ENCODE measurements at places on chromosomes 2 and 18. TPM values are rescaled to one million over a fixed set of nuclear protein-coding genes. Genes with fewer than 3 reads are reported as not detected.

MARCHF7 gene
- total RNA-seq = 158 TPM

DNA sequence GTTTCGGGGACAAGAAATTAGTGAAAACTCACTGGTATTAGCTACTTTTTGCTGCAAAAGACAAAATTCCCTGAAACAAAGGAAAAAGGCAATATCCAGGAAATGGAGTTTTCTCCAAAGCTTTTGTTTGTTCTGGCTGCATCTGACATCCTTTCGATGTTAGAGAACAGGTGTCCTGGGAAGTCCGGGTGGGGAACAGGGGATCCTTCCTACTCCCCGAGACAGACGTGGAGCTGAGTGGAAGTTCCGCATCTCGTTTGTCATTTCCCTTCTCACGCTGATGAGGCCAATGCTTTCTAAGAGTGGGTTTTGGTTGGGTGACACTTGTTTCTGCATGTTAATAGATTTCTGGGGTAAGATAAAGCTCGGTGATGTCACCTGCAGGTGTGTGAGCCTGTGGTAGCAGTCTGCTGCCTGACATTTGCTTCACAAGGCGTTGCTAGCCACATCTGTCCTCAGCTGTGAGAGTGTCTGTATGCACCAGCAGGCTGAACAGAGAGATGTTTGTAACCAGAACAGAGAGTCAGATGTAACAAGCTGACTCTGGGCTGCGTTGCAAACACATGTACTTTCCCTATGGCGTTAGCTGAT is 125.9 kb downstream of the ACOXL start:
- no peak for DNase-seq

- no peak for DNase-seq
Observed at GRCh38 chr2:96386470-96386869, 50.9 kb downstream of the NCAPH start.

ZSWIM2 gene
- not detected for total RNA-seq

CGREF1 gene
- under 0.01 TPM for total RNA-seq

NGEF gene
- under 0.01 TPM for total RNA-seq

- no peak for DNase-seq
Observed at GRCh38 chr18:6672821-6673308, 56.7 kb upstream of the ARHGAP28 start.

GRCh38 chr2:96622544-96622943 is 15.6 kb downstream of the KANSL3 start:
- no peak for DNase-seq

DNA sequence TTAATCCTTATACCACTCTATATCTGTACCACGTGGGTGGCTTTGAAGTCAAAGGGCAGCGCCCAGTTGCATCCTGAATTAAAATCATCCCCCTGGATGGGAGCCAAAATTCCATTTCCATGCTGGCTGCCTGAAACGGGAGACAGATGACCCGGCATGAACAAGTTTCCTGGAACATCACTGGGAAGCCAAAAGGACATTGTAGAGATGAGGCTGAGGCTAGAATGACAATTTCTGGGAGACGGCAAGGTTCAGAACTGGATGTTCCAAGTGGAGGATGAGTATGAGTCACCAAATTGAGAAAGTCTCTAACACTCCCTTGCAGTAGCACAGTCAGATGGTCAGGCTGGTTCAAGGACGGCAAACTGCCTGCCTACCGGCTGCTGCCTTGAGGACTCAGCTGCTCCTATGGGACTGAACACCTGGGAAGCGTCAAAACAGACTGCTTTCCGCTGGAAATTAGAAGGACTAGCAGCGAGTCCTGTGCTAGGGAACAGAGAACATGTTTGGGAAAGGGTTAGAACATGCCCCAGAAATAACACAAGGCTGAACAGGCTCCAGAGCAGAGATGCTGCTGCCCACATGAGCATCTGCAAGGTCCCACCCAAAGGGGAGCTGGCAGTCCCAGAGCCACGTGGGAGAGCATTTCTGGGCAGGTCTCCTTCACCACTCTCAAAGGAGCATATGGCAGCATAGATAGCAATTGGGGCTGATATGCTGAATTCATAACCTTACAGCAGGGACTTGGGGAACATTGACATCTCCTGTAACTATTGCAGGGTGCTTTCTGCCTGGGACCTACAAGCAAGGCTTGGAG is 32.0 kb downstream of the YPEL5 start:
- peak; percentile 60 for DNase-seq

GRCh38 chr2:71064110-71064611 is 4.3 kb upstream of the NAGK start:
- no peak for DNase-seq

LRRFIP1 gene
- total RNA-seq = 63.5 TPM

LIPG gene
- 0.86 TPM for total RNA-seq

DNA sequence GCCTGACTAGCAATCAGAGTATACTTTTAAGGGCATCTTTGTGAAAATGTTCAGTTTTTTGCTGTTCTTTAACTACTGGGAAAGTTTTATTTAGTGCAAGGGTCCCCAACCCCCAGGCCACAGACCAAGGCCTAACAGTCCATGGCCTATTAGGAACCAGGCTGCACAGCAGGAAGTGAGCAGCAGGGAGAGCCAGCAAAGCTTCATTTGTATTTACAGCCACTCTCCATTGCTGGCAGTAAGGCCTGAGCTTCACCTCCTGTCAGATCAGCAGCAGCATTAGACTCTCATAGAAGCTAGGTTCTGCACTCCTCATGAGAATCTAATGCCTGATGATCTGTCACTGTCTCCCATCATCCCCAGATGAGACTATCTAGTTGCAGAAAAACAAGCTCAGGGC is 17.1 kb upstream of the NR4A2 start:
- no peak for DNase-seq

DNA sequence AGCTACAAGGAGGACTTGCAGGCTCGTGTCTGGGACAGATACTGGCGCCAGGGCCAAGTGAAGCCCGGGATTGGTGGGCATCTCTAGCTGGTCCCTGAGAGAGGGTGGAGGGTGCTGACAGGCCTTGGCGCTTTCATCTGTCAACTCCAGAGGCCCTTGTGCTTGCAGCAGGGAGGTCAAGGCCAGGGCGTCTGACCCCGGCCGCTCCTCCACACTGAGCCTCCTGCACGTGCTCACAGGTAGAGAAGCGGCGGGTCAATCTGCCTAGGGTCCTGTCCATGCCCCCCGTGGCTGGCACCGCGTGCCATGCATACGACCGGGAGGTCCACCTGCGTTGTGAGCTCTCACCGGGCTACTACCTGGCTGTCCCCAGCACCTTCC is 9.5 kb downstream of the CAPN10 start:
- DNase-seq = no peak

GRCh38 chr2:4246364-4247131 is 543.2 kb downstream of the DCDC2C start:
- no peak for DNase-seq

SPIRE1 gene
- total RNA-seq = 29.3 TPM

CCDC141 gene
- total RNA-seq = under 0.01 TPM

DNA sequence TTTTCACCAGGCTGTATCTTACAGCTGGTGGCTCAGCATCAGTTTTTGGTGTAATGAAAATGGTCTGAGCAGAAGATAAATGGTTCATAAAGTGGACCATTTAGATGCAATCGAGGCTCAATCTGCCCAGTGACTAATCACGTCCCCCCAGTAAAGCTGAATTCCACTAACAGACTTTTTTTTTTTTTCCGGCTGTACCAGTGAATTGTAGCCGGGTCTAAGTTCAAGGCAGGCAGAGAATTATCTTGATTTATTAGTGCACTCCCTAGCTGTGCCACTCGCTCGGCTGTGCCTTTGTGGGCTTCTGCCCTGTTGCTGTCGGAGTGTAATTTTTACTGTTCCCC is 215.1 kb upstream of the POU3F3 start:
- no peak for DNase-seq
